Stimulated activated CD4-positive, alpha-beta T cell treated with anti-CD3 and anti-CD28 coated beads, Interleukin-4, amount 100 ng/mL, for 48 hours (primary cell): ENCODE measurements at places on chromosomes 2 and 18.

DNA sequence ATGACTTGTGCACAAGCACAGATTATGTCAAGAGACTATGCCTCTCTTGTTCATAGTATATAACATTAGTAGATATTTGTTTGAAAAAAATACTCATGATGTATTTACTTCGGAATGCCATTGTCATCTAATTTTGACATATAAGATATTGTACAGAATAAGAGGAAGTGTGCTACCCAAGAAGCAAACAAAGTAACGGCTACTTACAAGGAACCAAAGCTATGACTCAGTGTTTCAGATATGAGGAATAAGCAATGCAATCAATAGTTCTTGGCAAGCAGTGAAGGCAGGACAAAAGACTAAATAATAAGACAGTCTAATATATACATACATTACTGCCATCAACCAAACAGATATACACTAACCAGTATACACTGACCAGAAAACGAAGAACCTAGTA, 256.3 kb downstream of the CCDC178 start:
- no peak for DNase-seq

- no peak for DNase-seq
Measured at GRCh38 chr2:10576456-10576855, 113.3 kb downstream of the NOL10 start.

GRCh38 chr18:1846640-1847039, 724.7 kb downstream of the METTL4 start:
- DNase-seq = no peak

- DNase-seq = no peak
Measured at GRCh38 chr2:235694721-235695601, 201.1 kb downstream of the AGAP1 start.
